ENCODE measurements at places on chromosomes 4 and X.

GRCh38 chr4:101782546-101782945, 8.0 kb upstream of the BANK1 start:
- no peaks in the 10 kb centered on the region for H3K4me1 ChIP-seq
- H3K4me3 ChIP-seq, result no peak overlapping the region
- no peak for DNase-seq
- H3K27ac ChIP-seq, result no peak overlapping the region
- no peaks in the 10 kb centered on the region for H3K27me3 ChIP-seq

DNA sequence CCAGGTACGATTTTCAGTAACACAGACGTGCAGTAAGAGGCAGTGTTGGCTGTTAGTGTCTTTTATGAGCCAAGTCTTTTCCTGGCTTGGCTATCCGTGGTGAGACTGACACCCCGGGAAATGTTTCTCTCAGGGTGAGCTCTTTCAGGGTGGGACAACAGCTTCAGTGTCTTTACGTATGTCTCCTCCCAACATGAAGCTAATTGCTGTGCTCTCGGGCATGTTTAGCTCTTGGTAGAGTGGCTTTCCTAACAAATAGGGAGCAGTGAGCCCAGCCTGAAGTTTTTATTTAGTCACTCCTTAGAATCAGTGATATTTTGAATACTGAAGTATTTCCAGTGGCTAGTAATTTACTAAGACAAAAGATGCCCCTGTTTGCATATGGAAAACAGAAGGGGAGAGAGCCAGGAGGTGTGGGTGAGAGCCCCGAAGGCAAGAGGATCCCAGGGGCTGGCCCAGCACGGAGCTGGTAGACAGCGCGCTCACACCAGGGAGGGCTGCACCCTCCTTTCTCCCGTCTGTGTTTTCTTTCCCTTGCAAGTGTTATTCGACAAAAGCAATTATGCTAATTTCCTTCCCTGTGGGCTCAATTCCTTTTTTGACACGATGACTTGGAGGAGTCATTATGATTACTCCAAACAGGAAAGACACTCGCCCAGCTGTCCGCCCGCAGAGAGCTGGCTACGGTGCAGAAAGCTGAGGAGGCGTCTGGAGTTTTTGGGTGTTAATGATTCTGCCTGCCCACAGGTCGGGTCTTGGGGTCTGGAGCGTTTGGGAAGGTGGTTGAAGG, 47.7 kb downstream of the PDGFRA start:
- H3K4me3 ChIP-seq, result no peak overlapping the region
- no peak overlapping the region for H3K27ac ChIP-seq
- H3K36me3 ChIP-seq, result no peaks in the 10 kb centered on the region
- DNase-seq, result no peak

DNA sequence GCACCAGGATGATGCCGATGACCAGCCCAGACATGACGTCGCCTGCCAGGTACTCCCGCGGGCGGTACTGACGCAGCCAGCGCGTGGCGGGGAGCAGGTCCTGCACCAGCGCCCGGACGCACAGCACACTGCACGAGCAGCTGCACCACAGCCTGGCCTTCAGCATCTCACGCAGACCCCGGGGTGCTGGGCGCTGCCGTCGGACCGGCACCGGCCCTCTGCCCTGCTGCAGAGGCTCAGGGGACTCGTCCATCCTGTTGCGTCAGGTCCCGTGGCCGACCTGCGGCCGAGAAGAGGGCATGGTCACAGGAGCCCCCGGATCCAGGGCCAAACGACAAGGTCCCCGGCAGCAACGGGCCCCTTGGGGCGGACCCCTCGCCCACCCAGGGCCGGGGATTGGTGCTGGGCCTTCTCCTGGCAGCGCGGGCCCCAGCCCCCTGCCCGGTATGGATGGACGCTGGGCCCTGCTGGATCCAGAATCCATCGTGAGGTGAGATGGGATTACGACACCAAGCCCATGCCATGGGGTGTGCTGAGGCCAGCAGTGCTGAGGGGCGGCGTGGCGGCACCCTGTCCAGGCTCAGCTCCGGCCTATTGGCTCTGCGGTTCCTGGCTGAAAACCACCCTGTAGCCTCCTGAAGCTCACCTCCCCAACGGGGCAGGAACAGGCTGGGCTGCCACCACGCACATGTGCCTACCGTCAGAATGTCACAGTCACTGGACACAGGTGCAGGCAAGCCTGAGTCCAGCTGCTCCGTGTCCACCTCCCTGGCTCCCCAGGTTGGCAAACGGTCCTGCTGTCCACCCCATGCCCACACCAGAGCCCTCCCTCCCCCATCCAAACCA, 1.5 kb downstream of the SLC26A1 start:
- H3K4me1 ChIP-seq, result peaks cover 41% of the 10 kb centered on the region
- H3K27ac ChIP-seq, result peak overlapping the region; percentile 82
- no peak overlapping the region for H3K4me3 ChIP-seq

- H3K4me1 ChIP-seq, result no peaks in the 10 kb centered on the region
- H3K4me3 ChIP-seq, result no peak overlapping the region
- H3K27me3 ChIP-seq, result no peaks in the 10 kb centered on the region
- no peak overlapping the region for H3K27ac ChIP-seq
- no peaks in the 10 kb centered on the region for H3K36me3 ChIP-seq
Observed at GRCh38 chr4:120856294-120856693, 66.2 kb downstream of the PRDM5 start.

DNA sequence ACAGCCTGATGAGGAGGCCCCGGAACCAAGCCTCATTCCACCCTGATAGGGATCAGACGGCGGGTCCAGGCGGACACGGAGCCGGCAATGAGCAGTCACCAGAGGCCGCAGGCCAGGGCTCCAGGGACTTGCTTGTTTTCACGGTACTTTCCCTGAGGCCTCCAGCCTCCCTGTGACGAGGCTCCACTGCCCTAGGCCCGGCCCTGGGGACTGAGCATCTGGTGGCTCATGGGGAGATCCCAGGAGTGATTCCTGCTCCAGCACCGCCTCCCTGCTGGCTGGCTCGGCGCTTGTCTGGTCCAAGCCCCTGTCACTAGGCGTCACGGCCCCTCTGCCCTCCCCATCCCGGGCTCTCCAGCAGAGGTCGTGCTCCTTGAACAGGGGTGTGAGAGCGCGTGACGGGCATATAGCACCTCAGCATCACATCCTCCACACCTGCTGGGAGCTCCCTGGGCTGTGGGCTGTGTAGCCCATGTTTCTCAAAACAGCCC, 14.1 kb downstream of the HTRA3 start:
- H3K27me3 ChIP-seq, result peaks cover 2% of the 10 kb centered on the region
- H3K36me3 ChIP-seq, result no peaks in the 10 kb centered on the region
- DNase-seq, result peak; percentile 29
- H3K27ac ChIP-seq, result no peak overlapping the region
- H3K4me1 ChIP-seq, result peaks cover 26% of the 10 kb centered on the region

DNA sequence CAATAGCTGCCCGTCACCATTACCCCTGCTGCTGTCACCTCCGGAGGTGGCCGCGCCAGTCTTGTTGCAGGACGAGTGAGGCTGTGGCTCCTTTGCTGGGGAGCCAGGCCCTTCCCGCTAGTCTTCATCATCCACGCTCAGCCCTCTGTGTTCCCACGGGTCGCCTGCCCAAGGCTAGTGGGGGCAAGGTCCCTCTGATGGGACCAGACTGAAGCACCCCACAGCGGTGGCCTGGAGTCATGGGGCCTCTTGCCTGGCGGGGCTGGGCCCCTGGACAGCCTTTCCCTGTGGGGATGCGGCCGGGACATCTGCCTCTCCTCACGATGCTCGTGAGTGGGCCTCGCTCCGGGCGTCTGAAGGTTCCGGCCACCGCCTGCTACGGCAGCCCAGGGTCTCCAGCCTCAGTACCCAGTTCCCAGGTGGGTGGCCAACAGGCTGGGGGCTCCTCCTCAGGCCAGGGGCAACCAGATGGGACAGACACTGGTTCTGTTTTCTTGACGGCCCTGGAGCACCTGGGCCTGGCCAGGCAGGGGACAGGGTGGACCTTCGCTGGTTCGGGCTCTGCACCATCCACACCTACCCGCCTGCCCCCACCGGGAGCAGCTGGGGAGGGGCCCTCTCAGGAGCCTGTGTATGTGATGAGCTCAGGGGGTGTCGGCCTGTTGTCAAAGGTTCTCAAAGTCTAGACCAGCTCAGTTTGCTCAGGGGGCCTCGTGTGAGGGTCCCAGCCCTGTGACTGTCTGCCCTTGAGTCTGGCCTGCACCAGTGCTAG, 32.3 kb downstream of the DOK7 start:
- H3K36me3 ChIP-seq, result no peaks in the 10 kb centered on the region
- H3K4me1 ChIP-seq, result peaks cover 66% of the 10 kb centered on the region
- H3K4me3 ChIP-seq, result no peak overlapping the region
- peaks cover 17% of the 10 kb centered on the region for H3K27me3 ChIP-seq
- no peak overlapping the region for H3K27ac ChIP-seq

DNA sequence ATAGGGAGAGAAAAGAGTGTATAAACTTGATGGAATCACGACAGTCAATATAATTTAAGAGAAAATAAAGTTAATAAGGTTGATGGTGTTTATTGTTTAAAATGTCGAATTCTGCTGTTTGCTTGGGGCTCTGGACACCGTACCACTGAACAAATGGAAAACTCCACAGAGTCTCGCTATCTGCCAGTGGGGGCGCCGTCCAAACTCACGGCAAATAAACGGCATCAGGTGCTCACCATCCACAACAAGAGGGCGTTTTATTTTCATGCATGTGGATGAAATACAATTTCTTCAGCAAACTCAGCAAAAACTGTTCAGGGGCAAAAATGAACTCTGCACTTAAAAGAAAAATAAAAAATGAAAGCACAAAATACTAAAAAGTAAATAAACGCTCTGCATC, 46.6 kb upstream of the FAM47C start:
- no peaks in the 10 kb centered on the region for H3K27me3 ChIP-seq
- no peak overlapping the region for H3K4me3 ChIP-seq
- no peak for DNase-seq
- no peaks in the 10 kb centered on the region for H3K4me1 ChIP-seq
- no peak overlapping the region for H3K27ac ChIP-seq

DNA sequence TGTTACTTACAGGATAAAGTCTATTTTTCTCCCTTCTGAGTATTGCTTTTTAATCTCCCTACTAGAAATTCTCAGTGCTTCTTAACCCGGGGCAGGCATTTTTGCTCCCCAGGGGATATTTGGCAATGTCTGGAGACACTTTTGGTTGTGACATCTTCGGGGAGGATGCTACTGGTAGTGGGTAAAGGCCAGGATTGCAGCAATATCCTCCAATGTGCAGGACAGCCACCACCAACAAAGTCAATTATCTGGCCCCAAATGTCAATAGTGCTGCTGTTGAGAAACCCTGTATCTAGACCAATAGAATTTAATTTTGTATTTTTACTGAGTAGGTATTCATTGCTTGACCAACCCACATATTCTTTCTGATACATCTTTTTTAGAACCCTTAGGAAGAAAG, 669.5 kb upstream of the MAGEB2 start:
- H3K4me1 ChIP-seq, result no peaks in the 10 kb centered on the region
- no peaks in the 10 kb centered on the region for H3K27me3 ChIP-seq
- no peaks in the 10 kb centered on the region for H3K36me3 ChIP-seq
- no peak for DNase-seq
- H3K4me3 ChIP-seq, result no peak overlapping the region

GRCh38 chrX:22541926-22542325, 269.2 kb downstream of the CBLL2 start:
- no peaks in the 10 kb centered on the region for H3K27me3 ChIP-seq
- no peak overlapping the region for H3K4me3 ChIP-seq
- H3K27ac ChIP-seq, result no peak overlapping the region
- no peaks in the 10 kb centered on the region for H3K36me3 ChIP-seq
- DNase-seq, result no peak
